Activated B cell treated with CpG ODN at 0.5 μM for 24 hours (primary cell): ENCODE measurements at places on chromosomes 7 and 10.

DNA sequence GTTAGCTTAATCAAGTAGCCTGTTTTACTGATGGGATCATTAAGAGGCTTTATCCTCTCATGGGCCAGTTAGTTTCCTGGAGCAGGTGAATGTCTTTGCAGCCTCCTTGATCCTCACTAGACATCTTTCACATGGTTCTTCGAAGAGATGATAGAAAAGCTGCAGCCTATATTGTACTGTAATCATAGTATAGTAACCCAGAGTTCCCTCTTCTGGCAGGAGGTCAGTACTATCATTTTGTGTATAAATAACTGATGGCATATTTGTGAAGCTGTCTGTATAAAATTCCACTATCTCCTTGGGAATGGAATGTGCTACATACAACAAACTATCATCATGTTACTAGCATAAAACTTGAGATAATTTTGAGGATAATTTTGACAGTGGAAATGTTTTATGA, 123.8 kb upstream of the PRPS1L1 start:
- DNase-seq = no peak

GRCh38 chr7:131219312-131220041, 108.2 kb upstream of the MKLN1 start:
- DNase-seq = no peak

GRCh38 chr7:122688400-122688998, 10.4 kb downstream of the RNF133 start:
- no peak for DNase-seq

- no peak for DNase-seq
These were observed 92.4 kb downstream of the CTTNBP2 start for GRCh38 chr7:117780832-117781231.

DNA sequence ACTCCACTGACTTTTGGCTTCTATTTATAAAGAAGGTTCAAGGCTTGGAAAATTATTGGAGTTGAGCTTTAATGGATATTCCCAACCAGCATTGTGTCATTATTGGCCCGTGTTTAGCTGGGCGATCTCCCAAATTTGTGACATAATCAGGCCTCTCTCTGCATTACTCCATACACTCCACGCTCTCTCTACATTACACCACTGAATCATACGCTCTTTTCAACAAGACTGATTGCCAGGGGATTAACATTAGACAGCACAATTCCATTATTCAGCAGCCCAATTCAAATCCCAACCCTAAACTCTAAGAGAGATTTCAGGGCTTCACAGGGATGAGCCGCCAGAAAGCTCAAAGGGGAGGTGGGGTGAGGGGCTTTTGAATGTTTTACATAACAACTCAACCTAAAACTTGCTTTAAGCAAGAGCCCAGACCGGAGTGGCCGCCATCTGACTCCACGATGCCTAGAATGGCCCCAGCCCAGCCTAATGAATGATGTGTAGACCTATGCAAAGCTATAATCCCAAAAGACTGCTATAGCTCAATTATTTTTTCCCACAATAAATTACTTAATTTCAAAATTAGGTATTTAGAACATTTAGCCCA, 61.8 kb downstream of the FGFR2 start:
- DNase-seq = no peak

DNA sequence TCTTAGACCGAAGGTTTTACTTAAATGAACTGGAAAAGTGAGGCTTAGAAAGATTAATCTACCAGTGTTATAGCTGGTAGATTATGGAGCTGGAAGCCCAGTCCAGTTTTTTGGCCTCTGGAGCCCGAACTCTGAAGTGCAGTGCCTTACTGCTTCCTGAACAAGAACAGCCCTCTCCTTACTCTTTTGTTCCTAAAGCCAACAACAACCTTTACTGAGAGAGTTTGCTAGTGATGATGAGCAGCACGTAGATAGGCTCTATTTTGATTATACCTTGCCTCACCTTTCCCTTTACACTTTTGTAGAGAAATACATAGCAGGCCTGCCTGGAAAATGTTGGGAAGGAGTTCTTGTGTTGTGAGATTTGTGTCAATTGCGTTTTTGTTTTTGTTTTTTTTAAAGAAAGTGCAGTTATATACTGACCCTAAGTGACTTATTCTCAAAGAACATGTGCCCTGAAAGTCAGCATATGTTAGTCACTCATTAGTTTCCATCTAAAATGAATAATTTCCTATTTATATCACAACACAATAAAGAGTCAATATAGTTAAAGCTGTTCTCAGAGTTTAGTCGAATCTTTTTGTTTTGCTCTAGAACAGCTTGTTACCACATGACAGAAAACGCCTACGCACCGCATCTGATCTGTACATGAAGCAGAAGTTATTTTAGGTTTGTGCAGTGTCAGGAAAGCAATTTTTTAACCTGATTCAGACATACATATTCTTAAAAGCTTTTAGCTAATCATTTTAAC, 33.0 kb downstream of the PLEKHA1 start:
- DNase-seq = no peak

GRCh38 chr7:77740257-77740656, 44.0 kb downstream of the RSBN1L start:
- no peak for DNase-seq

DNA sequence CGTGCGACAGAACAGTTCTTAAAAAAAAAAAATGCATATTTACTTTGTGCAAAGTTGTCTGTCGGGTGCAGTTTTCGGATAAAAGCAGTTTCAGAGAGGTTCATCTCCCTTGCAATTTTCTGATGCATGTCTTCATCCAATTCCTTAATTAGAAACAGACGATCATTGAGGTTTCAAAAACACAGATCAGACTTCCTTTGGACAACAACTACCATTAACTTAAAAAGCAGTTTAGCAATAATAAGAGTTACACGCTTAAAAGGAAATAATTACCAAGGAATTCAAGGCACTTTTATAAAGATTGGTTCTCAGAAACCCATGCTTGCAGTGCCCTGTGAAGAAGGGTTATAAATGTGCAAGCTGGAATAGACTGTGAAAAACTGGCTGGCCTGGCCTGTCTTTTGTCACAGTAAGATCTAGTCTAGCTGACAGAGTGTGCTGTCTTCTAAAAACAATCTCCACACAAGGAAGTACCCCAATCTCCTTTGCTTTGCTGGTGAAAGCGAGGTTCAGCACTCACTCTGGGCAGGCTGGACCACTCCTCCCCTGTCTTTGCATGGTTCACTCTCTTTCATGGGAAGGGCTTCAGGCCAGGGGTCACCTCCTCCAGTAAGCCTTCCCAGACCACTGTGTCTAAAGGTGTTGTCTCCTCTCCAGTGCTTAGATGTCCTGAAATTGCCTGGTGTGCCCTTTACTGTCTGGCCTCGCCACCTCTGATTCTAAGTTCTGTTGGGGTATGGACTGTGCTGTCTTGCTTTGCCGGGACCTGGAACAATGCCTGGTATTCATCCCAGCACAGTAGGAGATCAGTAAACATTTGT, 34.8 kb upstream of the HNRNPH3 start:
- no peak for DNase-seq

GRCh38 chr10:3570131-3570729, 214.8 kb downstream of the KLF6 start:
- no peak for DNase-seq

DNA sequence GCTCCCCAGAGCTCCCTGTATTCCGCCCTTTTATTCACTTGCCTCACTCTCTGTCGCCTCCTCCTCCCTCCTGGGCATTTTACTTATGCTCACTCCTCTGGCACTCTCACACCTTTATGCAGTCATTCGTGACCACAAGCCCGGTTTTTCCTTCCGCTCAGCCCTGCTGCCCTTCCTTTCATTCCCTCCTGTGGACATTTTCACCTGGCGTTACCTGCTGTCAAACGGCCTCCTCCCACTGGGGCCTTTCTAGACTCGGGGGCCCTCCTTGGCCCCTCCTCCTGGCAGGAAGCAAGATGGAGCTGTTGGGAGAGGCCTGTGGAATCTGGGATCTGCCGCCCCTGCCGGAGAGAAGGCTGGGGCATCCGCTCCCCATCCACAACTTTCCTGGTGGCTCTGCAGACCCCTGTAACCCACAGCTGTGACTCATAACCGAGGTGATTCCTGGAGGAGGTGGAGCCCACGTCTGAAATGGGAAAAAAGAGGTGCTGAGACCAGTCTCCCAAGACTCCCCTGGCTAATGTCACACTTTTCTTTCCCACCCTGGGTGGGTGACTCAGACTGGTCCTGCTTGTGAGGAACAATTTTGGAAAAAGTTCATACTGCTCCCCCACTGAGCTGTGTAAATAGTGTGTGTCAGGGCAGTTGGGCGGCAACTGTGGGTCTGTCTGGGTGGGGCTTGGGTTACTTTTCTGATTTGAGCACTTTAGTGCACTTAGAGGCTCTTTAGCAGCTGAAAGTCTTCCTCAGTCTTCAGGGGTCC, 1.2 kb downstream of the VCL start:
- no peak for DNase-seq

- no peak for DNase-seq
These were observed 159.5 kb upstream of the HGF start for GRCh38 chr7:81929386-81929785.

DNA sequence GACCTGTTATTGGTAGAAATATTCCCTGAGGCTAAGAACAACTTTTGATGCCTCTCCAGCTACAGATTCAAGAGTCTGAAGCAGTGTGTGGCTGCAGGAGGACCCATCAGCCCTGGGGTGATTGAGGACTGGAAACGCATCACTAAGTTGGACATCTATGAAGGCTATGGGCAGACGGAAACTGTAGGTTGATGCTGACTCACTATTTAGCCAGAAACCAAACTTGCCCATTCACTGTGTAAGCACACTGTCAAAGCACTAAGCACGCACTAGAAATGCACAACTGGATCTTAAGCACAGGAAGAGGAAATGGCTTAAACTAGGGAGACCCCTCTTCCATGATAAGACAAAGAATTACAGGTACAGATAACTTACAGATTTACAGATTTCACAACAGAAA, 20.8 kb downstream of the ACSM6 start:
- DNase-seq = no peak

GRCh38 chr10:122233857-122234348, 37.2 kb upstream of the BTBD16 start:
- DNase-seq = no peak

DNA sequence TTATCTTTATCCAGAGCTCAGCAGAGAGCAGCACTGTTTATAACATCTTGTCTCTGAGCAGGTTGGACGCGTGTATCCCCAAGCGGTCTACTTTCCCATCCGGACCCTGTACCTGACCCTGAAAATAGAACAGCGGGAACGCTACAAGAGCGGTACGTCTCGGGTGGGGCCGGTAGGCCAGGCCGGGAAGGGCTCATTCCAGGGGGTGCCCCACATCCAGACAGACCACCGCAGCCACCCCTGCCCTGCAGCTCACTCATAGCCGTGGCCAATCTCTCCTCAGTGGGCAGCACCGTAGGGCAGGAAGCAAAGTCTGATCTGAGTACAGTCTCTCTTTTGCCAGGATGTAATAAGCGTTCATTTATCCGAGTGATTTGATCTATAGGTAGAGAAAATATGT, 113.7 kb downstream of the TRRAP start:
- DNase-seq = no peak

- no peak for DNase-seq
These were observed 134.5 kb downstream of the DYNC1I1 start for GRCh38 chr7:95906851-95907250.

DNA sequence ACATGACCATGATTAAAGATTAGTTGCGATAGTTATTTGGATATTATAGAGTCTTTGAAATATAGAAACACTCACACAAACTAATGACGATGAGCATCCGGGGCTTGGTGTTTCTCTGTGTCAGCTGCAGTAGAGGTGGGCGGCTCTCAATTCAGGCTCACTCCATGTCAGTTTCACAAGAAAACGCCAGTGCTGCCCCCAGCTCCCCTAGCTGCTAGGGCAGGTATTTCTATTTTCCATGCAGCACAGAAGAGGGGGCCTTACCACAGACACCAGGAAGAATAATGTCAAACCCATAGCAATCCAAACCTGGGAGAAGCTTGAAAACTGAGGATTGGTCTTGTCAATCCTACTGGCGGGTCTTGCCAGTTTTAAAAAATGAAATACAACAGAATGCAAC, 197.1 kb downstream of the PHTF2 start:
- no peak for DNase-seq

GRCh38 chr10:35579726-35580422, 25.3 kb upstream of the GJD4 start:
- DNase-seq = no peak

DNA sequence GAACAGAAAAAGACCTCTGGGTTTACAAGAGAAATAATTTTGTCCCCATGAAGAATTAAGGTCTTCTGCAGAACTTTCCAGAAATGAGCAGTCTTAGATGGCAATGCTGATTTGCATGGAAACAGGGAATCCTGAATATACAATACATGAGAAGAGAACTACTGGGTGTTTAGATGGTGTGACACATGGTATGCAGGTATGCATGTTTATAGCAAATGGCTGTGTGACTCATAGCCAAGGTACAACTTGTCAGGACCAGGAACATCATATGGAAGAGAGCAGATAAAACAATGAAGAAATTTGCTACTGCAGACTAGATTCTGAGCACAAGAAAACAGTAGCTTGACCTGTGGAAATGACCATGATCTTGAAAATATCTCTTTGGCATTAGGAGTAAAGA, 907.8 kb downstream of the GATA3 start:
- no peak for DNase-seq

DNA sequence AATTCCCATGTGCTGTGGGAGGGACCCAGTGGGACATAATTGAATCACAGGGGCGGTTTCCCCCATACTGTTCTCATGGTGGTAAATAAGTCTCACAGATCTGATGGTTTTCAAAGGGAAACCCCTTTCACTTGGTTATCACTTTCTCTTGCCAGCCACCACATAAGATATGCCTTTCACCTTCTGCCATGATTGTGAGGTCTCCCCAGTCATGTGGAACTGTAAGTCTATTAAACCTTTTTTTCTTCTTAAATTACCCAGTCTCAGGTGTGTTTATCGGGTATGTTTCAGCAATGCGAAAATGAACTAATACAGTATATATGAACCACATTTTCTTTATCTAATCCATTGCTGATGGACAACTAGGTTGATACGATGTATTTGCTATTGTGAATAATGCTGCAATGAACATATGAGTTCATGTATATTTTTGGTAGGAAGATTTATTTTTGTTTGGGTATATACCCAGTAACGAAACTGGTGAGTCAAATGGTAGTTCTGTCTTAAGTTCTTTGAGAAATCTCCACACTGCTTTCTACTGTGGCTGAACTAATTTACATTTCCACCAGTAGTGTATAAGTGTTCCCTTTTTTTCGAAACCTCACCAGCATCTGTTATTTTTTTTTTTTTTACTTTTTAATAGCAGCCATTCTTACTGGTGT, 70.0 kb upstream of the HGF start:
- no peak for DNase-seq

DNA sequence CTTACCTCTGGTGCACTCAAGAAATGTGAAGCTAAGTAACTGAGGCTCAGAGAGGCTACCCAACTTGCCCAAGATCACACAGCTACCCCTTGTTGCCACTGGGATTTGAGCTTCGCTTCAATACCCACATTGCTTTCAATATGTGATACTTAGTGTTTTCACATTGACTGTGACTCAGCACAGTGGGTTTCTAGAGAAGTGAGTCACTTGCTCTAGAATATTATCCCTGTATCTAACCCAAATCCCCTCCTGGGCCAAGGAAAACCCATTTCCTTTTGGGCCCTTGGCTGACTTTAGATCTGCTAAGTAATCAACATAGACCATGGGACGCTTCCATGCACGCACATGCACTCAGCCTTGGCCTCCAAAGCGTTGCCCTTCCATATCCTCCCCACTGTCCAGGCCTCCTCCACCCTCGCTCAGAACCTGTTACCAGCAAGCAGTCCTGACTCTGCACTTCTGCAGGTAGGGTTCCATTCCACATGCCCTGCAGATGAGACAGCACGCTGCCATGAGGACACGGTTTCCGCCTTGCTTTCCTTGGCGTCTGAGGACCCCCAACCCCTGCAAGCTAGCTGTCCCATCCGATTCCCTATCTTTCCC, 87.7 kb upstream of the CHST15 start:
- no peak for DNase-seq

GRCh38 chr7:1331561-1332467, 99.1 kb downstream of the UNCX start:
- no peak for DNase-seq
